ENCODE measurements at places on chromosomes 2 and 18.

- DNase-seq: no peak
These were observed 125.5 kb downstream of the MC4R start for GRCh38 chr18:60247103-60247502.

- no peak for DNase-seq
These were observed 3.9 kb downstream of the NRP2 start for GRCh38 chr2:205686056-205686782.

DNA sequence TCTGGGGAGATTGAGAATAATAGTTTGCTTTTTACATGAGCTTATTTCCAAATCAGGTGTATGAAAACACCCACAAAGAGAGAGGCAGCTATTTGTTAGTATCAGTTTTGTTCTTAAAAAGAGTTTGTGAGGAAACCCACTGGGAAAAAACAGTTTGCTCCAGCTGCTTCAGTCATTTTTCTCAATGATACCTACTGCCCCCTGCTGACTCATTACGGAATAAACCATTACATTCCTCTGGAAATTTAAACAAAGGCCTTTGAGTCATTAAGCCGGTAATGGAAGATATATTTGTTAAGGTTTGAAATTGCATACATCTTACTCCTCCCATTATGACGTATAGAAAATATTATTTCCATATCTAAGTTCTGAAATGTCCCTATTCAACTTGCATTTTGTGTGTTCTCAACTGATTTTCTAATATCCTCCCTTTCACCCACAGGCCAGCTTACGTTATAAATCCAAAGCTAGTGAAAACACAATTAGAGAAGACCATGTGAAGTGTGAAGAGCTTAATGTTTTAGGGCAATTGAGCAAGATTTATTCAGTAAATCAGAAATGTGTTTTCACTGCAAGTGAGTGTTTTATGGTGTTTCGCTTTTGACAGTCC is 761.6 kb downstream of the DSC3 start:
- peak; percentile 91 for DNase-seq

DNA sequence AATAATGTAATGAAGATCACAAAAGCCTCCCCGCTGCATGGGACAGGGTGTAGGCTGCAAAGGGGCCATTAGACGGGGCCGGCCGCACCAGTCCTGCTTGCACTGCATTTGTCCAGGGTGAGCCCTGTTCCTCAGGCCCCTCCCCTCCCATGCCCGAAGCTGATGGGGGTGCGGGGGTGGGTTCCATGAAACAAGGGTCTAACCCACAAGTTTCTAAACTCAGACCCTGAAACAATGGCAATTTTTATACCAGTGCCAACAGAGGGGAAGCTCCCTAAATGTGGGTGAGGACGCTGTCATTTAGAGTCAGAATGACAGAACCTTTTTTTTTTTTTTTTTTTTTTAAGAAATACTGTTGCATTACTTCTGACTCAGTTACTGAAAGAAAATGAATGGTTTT is 39.7 kb downstream of the HS6ST1 start:
- DNase-seq: no peak

GRCh38 chr2:237337586-237337985 is 76.4 kb downstream of the COL6A3 start:
- no peak for DNase-seq

- DNase-seq: peak; percentile 44
These were observed 13.1 kb downstream of the SOS1 start for GRCh38 chr2:39107724-39108273.

DNA sequence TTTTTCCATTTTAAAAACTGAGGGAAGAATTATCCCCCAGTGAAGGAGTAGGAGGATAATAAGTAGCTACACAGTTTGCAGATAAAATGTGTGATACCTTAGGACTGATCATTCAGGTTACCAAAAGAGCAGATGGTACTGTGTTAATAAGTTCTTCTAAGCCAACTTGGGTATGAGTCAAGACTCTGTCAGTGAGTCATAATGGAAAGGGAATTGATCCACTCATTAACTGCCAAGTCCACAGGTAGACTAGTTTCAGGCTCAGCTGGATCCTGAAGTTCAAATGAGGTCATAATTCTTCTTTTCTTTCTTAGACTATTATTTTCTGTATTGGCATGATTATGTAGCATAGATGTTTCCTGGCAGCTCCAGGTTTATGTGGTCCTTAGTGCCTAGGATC is 142.4 kb upstream of the ALPP start:
- DNase-seq: peak; percentile 30

DNA sequence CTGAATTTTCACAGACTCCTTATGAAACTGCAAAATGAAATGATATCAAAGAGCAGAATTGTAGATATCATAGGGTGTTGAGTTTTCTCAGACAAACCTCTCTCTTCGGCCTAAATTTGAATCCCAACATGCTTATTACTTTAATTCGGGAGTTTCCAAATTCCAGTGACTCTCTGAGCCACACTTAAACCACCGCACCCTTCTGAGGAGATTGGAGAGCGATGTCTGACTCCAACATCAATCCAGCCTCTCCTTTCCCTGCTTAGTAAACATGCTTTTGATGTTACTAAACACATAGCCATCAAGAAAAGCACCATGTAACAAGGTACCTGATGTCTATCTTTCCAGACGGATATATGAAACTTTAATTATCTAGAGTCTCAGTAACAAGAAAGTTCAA is 103.1 kb upstream of the ARHGAP28 start:
- no peak for DNase-seq

DNA sequence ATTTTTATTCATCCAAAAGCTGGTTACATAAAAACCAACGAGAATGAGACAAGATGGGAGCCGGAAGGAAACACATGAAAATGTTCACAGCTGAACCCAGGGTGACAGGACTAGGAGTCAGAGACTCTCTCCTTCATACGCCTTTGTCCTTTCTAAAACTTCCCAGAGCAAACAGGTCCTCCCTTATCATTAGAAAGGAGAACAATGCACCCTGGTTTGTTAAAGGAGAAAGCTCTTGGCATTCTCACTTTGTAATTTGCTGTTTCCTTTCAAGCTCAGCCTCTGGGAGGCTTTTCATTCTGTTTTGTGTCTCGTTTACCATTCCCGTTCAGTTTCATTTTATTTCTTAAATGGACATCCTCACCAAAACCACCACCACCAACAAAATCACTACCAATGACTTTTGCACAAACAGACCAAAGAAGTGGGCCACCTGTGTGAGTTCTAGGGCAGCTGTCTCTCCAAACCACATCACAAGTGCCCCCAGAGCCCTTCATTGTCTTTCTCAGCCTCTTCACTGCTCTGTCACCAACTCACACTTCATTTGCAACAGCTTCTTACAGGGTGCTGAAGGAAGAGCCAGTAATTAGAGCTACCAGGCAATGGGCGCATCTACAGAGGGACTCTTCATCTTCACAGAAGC is 105.3 kb downstream of the HDAC4 start:
- no peak for DNase-seq

GRCh38 chr2:144645083-144645778 is 125.3 kb upstream of the ZEB2 start:
- DNase-seq: no peak

DNA sequence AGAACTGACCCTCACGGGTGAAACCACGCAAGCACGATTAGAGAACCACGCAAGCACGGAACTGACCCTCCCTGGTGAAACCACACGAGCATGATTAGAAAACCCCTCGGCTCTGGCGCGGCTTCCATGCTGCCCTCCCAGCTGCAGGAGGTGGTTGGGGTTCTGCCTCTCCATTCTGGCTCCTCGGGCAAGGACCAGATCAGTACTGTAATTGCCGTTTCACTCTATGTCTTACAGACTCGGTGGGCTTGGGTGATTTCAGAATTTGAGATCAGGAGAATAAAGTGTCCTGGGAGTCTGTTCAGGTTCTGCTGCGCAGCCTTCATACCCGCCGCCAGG is 58.3 kb upstream of the KCNG2 start:
- DNase-seq: no peak

DNA sequence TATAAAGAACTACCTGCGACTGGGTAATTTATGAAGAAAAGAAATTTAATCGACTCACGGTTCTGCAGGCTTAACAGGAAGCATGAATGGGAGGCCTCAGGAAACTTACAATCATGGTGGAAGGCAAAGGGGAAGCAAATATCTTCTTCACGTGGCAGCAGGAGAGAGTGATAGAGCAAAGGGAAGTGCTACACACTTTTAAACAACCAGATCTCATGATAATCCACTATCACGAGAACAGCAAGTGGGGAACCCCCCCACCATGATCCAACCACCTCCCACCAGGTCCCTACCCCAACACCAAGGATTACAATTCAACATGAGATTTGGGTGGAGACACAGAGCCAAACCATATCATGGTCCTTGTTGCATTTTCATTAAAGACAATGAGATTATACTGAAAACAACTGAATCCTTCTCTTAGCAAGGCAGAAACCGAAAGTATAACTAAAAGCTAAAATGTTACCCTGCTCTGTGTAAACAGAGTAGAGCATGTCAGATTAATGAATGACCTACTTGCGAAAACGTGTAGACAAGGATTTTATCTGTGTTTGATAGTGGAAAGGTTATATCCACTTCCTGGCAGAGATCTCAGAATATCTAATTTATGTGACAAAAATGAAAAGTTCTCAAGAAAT is 60.1 kb upstream of the RBBP8 start:
- DNase-seq: no peak

Measured in NCI-H510A treated with DMSO at 0.1 percent for 48 hours (cell line).